ENCODE measurements at places on chromosomes 7 and 10. TPM values are rescaled to one million over a fixed set of nuclear protein-coding genes. Genes with fewer than 3 reads are reported as not detected.

DNA sequence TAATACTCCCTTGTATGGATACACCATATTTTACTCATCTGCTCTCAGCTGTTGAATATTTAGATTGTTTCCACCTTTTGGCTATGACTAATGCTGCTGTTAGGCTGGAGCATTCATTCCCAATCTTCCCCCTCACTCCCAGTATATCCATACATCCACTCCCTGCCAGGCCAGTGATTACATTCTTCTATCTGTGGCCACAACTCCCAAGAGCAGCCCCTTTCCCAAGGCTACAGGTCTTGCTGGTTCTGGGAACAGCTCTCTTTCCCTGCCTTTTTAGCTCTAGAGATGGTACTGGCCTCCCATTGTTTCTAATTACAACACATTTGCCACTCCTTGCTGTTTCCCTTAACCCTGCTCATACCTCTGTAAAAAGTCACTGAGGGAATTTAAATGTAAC lies 28.2 kb downstream of the SFR1 start:
- no peak for DNase-seq
- no peak overlapping the region for H3K27ac ChIP-seq
- no peaks in the 10 kb centered on the region for H3K36me3 ChIP-seq
- H3K4me3 ChIP-seq: no peak overlapping the region
- no peaks in the 10 kb centered on the region for H3K27me3 ChIP-seq
- no peaks in the 10 kb centered on the region for H3K4me1 ChIP-seq

DNA sequence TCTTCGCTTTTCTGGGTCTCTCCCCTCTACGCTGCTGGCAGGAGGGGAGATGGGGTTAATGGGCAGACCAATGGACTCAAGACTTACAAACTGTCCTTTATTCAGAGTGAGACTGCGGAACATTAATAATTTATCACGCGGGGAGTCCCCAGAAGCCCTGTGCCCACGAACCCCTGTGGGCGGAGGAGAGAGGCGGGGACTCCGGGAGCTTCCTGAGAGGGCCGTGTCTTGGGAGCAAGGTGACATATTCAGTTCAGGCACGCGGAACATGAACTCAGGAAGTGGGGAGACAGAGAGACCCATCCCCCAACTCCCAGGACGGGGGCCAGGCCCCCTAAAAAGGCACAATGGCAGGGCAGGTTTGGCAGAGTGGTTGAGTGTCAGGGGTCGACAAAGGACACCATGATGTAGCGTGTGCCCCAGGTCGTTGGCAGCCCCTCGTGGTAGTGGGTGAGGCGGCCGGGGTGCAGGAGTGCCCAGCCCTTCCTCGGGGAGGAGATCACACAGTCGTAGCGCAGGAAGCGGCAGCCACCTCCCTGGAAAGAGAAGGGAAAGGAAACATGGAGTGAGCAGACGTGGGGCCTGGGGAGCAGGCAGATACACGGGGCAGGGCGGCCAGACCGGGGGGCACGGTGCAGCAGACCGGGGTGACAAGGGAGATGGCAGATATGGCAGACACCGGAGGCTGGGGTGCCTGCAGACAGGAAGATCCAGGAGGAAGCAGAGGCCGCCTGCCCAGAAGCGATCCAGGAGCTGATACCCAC lies 5.2 kb upstream of the MOGAT3 start:
- H3K4me1 ChIP-seq: no peaks in the 10 kb centered on the region
- no peak overlapping the region for H3K27ac ChIP-seq
- H3K4me3 ChIP-seq: no peak overlapping the region
- H3K27me3 ChIP-seq: peaks cover 5% of the 10 kb centered on the region
- H3K36me3 ChIP-seq: no peaks in the 10 kb centered on the region

- no peak overlapping the region for H3K4me3 ChIP-seq
- no peak overlapping the region for H3K27ac ChIP-seq
- no peaks in the 10 kb centered on the region for H3K36me3 ChIP-seq
- H3K4me1 ChIP-seq: no peaks in the 10 kb centered on the region
Measured at GRCh38 chr10:126687121-126687606, 16.7 kb upstream of the C10orf90 start.

DNA sequence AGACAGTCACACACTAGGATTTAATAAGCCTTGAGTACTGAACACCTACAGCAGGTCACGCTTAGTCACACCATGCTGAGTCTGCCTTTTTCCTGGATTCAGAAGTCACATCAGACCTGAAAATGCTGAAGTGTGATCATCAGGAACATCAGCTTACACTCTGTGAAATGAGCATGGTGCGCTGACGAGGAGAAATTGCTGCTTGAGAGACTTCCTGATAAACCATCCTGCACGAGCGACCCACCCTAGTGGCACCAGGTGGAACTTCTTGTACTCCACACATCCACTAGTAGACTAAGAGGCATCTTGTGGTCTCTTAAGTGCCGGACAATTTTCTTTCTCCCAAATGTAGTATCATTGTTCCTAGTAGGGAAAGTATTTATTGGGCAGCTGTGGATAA lies 51.8 kb upstream of the MRLN start:
- no peaks in the 10 kb centered on the region for H3K4me1 ChIP-seq
- no peak overlapping the region for H3K4me3 ChIP-seq
- H3K27ac ChIP-seq: no peak overlapping the region
- no peak for DNase-seq
- H3K27me3 ChIP-seq: no peaks in the 10 kb centered on the region
- peaks cover 24% of the 10 kb centered on the region for H3K36me3 ChIP-seq

GRCh38 chr10:91711885-91712680 lies 79.2 kb upstream of the PPP1R3C start:
- no peaks in the 10 kb centered on the region for H3K27me3 ChIP-seq
- no peak overlapping the region for H3K4me3 ChIP-seq
- H3K27ac ChIP-seq: no peak overlapping the region
- H3K4me1 ChIP-seq: no peaks in the 10 kb centered on the region
- DNase-seq: no peak

DNA sequence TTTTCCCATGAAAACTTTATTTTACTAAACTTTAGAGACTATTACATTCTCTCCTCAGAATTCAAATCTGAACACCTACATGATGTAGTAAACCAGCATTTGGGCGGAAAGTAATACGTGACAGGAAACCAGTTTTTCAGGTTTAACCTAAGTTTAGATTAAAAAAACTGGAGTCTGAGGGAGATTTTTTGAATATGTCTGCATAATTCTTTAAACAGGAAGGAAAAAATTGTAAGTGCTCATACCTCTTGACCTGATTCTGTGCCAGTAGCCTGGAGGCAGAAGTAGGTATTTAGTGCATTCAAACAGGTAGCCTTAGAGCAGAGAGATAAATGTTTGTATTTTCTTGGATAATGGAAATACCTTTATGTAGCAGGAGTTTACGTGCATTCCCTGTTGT lies 224.3 kb downstream of the MDFIC start:
- no peaks in the 10 kb centered on the region for H3K4me1 ChIP-seq
- no peaks in the 10 kb centered on the region for H3K36me3 ChIP-seq
- H3K27me3 ChIP-seq: no peaks in the 10 kb centered on the region
- H3K27ac ChIP-seq: no peak overlapping the region
- no peak overlapping the region for H3K4me3 ChIP-seq
- peak; percentile 39 for DNase-seq

GRCh38 chr7:151028948-151029501 lies 775 bp downstream of the ABCB8 start:
- H3K4me3 ChIP-seq: peak overlapping the region; percentile 94
- no peaks in the 10 kb centered on the region for H3K4me1 ChIP-seq
- no peaks in the 10 kb centered on the region for H3K36me3 ChIP-seq
- peak overlapping the region; percentile 82 for H3K27ac ChIP-seq
- no peaks in the 10 kb centered on the region for H3K27me3 ChIP-seq
- DNase-seq: no peak

DNA sequence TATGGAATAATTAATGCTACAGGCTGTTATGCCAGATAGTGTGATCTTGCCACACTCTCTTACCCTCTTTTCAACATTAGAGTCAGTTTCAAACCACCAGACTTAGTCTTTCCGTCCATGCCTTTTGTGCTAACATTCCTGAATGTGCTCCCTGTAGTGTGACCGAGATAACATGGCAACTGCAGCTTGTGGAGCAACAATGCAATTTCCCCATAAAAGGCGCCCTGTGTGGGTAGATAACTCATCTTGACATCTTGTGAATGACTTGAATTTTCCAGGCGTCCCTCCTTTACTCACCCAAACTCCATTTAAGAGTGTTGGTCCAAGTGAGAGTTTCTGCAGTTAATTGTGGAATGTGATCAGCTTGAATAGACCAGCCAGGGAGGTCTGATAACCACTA lies 99.6 kb downstream of the DNAH11 start:
- peak; percentile 15 for DNase-seq
- no peaks in the 10 kb centered on the region for H3K27me3 ChIP-seq
- H3K4me1 ChIP-seq: no peaks in the 10 kb centered on the region
- no peaks in the 10 kb centered on the region for H3K36me3 ChIP-seq

DNA sequence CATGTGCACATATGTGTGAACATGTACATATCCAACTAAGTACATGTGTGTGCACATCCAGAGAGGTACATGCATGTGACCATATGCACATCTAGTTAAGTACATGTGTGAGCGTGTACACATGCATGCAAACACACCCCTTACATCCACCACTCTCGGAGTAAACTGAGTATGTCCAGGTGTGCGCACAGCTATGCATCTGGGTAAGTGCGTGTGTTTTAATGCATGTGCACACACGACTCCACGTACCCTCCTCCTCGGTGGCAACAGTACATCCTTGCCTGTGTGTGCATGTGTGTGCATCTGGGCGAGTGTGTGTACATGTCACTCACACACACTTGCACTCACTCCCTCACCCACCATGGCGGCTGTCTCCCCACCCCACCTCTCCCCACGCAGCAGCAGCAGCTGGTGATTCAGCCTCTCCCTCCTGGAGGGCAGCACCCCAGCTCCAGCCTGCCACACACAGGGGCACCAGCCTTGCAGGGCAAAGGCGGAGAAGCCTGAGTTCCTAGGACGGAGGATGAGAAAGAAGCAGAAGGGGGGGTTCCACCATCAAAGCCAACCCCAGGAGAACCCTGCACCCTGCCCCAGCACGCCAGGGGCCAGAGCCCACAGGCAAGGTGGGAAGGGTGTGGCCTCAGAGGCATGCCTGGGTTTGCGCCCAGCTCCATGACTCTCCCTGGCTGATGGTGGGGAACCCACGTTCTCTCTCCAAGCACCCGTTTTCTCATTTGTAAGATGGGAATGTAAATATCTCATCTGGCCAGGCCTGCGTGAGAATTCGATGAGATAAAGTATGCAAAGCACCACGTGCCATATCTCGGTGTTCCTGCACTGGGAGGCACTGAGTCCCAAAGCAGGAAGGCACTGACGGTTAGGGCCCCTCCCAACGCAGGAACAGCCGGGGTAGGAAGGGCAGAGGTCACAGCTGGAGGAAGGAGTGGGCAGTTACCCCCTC lies 27.7 kb upstream of the DNAAF5 start:
- no peaks in the 10 kb centered on the region for H3K27me3 ChIP-seq
- H3K4me3 ChIP-seq: no peak overlapping the region
- H3K4me1 ChIP-seq: no peaks in the 10 kb centered on the region
- DNase-seq: no peak
- no peak overlapping the region for H3K27ac ChIP-seq
- peaks cover 2% of the 10 kb centered on the region for H3K36me3 ChIP-seq

GRCh38 chr7:43108255-43109011 lies 4.0 kb upstream of the HECW1 start:
- H3K4me1 ChIP-seq: no peaks in the 10 kb centered on the region
- H3K36me3 ChIP-seq: no peaks in the 10 kb centered on the region
- H3K27ac ChIP-seq: no peak overlapping the region

DNA sequence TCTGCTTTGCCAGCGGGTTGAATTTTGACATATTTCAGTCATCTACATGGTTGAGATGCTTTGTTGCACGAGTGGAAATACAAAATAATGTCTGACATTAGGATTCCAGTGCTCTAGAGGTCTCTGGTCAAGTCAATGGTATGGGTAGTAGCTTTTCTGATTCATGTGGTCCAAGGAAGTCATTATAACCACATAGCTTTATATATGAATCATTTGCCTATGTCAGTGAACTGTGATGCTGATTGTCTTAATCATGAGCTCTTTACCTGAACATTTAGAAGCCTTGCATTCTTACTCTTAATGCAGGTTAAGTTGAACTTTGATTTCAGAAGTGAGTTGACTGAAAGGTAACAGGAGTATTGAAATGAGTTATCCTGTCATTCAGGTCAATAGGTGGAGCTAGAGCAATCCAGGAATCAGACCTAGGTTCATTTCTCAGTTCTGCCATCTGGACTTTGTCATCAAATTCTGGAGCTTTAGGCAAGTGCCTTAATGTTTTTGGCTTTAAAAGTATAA lies 3.3 kb downstream of the MAPK8 start:
- H3K36me3 ChIP-seq: no peaks in the 10 kb centered on the region
- peaks cover 10% of the 10 kb centered on the region for H3K4me1 ChIP-seq
- H3K27ac ChIP-seq: no peak overlapping the region
- no peak for DNase-seq
- no peak overlapping the region for H3K4me3 ChIP-seq

- no peak overlapping the region for H3K4me3 ChIP-seq
- no peaks in the 10 kb centered on the region for H3K4me1 ChIP-seq
- no peak overlapping the region for H3K27ac ChIP-seq
- no peaks in the 10 kb centered on the region for H3K27me3 ChIP-seq
- DNase-seq: no peak
Measured at GRCh38 chr7:137828456-137828855, 18.3 kb downstream of the DGKI start.

GRCh38 chr7:47648275-47648925 lies 66.5 kb upstream of the TNS3 start:
- no peaks in the 10 kb centered on the region for H3K27me3 ChIP-seq
- peaks cover 14% of the 10 kb centered on the region for H3K4me1 ChIP-seq
- H3K4me3 ChIP-seq: no peak overlapping the region
- H3K27ac ChIP-seq: no peak overlapping the region
- no peak for DNase-seq

The JAKMIP3 gene
- 0.16 TPM for total RNA-seq

The GFRA1 gene
- total RNA-seq: 22.3 TPM

The C10orf53 gene
- not detected for total RNA-seq

Measured in kidney (tissue), 22 donors.